Prostate gland (tissue), 2 donors: ENCODE measurements at places on chromosomes 3 and 15. TPM values are rescaled to one million over a fixed set of nuclear protein-coding genes. Genes with fewer than 3 reads are reported as not detected.

Gene KLHL40
- total RNA-seq: 2.9 TPM

- H3K27ac ChIP-seq: no peak overlapping the region
- no peaks in the 10 kb centered on the region for H3K4me1 ChIP-seq
- no peaks in the 10 kb centered on the region for H3K27me3 ChIP-seq
- H3K36me3 ChIP-seq: no peaks in the 10 kb centered on the region
Measured at GRCh38 chr3:56557831-56558170, 826 bp downstream of the CCDC66 start.

DNA sequence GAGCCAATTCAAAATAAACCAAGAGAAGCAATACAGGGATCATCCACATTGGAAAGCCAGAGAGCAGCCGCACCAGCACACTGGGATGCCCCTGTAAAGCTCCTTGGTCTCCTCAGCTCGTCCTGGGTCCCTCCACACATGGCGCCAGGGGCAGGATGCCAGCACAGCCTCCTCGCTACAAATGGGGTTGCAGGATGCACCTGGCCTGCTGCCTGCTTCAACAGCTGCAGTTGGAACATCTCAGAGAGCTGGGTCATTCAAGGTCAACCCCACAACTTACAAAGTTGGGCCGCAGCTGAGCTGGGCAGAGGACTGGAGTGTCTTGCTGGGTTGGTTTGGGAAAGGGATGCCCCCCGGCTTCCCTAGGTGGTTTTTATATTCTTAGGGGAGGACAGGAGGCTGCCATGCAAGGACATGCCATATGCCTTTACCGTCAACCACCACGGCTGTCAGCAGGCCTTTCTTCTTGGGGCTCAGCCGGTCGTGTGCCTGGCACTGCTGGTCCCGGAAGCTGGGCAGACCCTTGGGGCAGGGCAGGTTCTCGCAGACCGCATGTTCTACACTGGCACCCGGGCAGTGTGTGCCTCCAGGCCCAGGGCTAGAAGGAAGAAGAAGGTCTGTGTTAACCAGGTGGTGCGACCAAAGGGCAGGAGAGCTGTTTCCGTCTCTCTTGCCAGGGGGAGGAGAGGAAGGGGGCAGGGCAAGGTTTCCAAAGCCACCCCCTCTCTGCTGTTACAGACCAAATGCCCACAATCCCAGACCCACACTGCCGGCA lies 225.2 kb downstream of the ADAMTS17 start:
- no peak overlapping the region for H3K4me3 ChIP-seq
- no peak overlapping the region for H3K27ac ChIP-seq
- H3K36me3 ChIP-seq: no peaks in the 10 kb centered on the region
- no peaks in the 10 kb centered on the region for H3K4me1 ChIP-seq
- H3K27me3 ChIP-seq: no peaks in the 10 kb centered on the region

Gene GUCA1C
- total RNA-seq: not detected

DNA sequence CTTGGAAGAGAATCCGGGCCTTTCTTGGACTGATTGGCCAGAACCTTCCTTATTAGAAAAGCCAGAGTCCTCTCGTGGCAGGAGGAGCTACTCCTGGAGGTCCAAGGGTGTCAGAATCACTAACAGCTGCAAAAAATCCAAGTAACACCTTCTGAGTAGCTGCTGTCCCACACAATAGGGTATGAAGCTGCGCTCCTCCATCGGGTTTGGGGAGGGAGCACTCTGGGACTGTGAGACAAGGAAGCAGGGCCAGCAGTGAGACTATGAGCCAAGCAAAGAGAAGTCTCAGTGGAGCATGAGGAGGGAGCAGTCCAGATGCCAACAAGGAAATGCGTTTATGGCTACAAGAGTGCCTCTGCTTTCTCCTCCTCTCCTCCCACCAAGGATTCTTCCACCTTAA lies 21.7 kb downstream of the SEMA3G start:
- DNase-seq: no peak
- H3K36me3 ChIP-seq: no peaks in the 10 kb centered on the region
- H3K27ac ChIP-seq: no peak overlapping the region
- no peaks in the 10 kb centered on the region for H3K27me3 ChIP-seq
- no peak overlapping the region for H3K4me3 ChIP-seq
- H3K4me1 ChIP-seq: no peaks in the 10 kb centered on the region

Gene HCLS1
- 14.6 TPM for total RNA-seq
